ENCODE measurements at places on chromosomes 6 and 20. TPM values are rescaled to one million over a fixed set of nuclear protein-coding genes. Genes with fewer than 3 reads are reported as not detected.

DNA sequence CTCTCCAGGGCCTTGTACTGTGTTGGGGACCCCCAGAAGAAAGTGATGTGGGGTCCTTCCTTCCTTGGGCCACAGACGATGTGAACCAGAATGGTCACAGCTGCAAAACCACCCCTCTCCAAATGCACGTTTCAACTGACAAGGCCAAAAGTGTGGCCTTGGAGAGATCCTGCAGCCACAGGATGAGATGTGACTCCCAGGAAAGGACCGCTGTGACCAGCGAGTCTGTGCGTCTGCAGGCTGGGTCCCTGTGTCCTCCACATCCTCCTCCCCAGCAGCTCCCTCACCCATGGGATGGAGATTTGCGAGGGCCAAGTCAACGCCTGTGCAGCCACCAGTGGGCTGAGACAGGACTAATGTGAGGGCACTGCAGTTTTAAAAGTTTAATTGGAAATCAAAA lies 247.0 kb downstream of the ERMARD start:
- H3K4me3 ChIP-seq, result no peak overlapping the region
- H3K36me3 ChIP-seq, result no peaks in the 10 kb centered on the region
- no peak overlapping the region for H3K27ac ChIP-seq
- DNase-seq, result no peak

DNA sequence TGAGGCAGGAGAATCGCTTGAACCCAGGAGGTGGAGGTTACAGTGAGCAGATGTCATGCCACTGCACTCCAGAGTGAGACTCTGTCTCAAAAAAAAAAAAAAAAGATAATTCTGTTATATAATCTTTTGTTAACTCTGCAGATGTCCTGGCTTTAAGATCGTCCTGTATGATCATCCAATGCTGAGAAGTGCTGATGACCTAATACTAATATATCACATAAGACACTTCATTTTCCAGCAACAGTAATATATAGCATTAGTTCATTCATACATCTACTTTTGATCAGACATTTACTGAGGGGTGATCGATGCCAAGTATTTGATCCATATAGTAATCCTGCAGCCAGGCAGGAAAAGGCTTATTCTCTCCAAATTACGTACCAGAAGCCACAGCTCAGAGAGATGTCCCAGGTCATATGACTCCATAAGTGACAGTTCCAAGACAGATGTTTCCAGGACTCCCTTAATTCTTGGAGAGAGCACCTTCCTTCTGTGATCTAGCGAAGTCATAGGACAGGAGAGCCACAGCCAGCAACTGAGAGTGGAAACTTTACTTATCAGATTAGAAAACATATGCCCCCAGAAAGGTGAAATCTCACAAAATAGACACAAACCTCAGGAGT lies 60.7 kb downstream of the SHLD1 start:
- no peak overlapping the region for H3K4me3 ChIP-seq
- peaks cover 10% of the 10 kb centered on the region for H3K36me3 ChIP-seq
- DNase-seq, result no peak
- no peaks in the 10 kb centered on the region for H3K4me1 ChIP-seq
- H3K27me3 ChIP-seq, result no peaks in the 10 kb centered on the region

GRCh38 chr6:154930451-154930851 lies 64.7 kb upstream of the TIAM2 start:
- H3K4me1 ChIP-seq, result no peaks in the 10 kb centered on the region
- H3K36me3 ChIP-seq, result no peaks in the 10 kb centered on the region
- no peak overlapping the region for H3K4me3 ChIP-seq
- DNase-seq, result no peak

PRRT1 gene
- total RNA-seq, result 2.6 TPM

DNA sequence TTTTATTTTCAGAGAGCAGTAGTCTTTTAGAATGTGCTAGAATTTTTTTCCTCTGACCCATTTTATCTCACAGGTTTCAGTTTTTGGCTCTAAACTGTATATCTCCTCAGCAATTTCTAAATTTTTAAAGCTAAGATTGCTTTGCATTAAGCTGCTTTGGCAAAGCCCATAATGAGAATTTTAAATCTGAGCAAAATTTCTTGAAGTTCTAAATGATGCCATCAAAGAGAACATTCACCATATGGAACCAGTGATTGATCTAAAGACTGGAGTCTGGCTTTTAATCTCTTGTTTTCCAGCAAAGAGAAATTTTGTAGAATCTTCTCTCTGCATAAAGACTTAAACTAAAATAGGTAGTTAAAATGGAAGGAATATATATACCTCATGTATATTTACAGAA lies 313.6 kb downstream of the TBC1D32 start:
- H3K4me1 ChIP-seq, result no peaks in the 10 kb centered on the region
- DNase-seq, result no peak

CST4 gene
- not detected for total RNA-seq

OXT gene
- 1.1 TPM for total RNA-seq

GRCh38 chr20:40821429-40821828 lies 132.4 kb upstream of the MAFB start:
- H3K4me3 ChIP-seq, result no peak overlapping the region
- DNase-seq, result no peak
- no peak overlapping the region for H3K27ac ChIP-seq
- no peaks in the 10 kb centered on the region for H3K36me3 ChIP-seq
- peaks cover 8% of the 10 kb centered on the region for H3K27me3 ChIP-seq

GRCh38 chr6:166998256-166999144 lies 697 bp upstream of the CEP43 start:
- peaks cover 15% of the 10 kb centered on the region for H3K4me1 ChIP-seq
- H3K27me3 ChIP-seq, result no peaks in the 10 kb centered on the region
- peak overlapping the region; percentile 98 for H3K4me3 ChIP-seq
- H3K36me3 ChIP-seq, result peaks cover 6% of the 10 kb centered on the region
- peak overlapping the region; percentile 61 for H3K27ac ChIP-seq
- peak; percentile 35 for DNase-seq

DNA sequence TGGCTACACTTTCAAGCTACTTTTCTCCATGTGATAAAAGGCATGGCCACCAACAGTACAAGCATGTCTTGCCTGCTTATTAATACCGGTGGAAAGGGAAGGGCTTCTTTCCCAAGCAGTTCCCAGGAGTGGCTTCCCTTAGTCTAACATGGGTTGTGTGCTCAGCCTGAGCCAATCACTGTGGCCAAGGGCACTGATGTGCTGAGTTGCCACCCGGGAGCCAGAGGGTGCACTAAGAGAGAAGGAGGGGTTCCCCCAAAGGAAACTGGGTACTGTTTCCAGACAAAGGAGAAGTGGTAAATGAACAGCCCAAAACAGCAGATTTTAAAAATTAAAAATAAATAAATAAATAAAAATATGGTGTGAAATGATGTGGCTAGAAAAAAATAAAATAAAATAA lies 68.5 kb downstream of the BANF2 start:
- H3K4me3 ChIP-seq, result no peak overlapping the region
- H3K36me3 ChIP-seq, result no peaks in the 10 kb centered on the region
- H3K27me3 ChIP-seq, result peaks cover 7% of the 10 kb centered on the region
- no peak overlapping the region for H3K27ac ChIP-seq
- no peak for DNase-seq

DNA sequence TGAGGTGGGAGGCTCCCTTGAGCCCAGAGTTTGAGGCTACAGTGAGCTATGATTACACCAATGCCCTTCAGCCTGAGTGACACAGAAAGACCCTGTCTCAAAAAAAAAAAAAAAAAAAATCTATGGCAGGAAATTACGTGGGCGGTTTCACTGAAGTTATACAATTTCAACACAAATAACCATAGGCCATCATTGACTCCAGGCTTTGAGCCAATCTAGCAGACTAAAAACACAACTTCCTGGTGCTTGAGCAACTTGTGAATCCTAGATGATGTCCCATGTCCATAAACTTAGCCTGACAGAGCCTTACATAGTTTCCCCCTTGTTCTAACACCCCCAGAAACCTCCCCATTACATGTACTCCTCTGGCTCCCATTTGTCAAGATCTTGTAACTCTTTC lies 131.8 kb downstream of the QRSL1 start:
- no peaks in the 10 kb centered on the region for H3K4me1 ChIP-seq
- H3K27ac ChIP-seq, result no peak overlapping the region
- no peaks in the 10 kb centered on the region for H3K36me3 ChIP-seq
- DNase-seq, result no peak

TMEM200A gene
- 0.34 TPM for total RNA-seq

SALL4 gene
- 0.08 TPM for total RNA-seq

SIRPB1 gene
- 8.6 TPM for total RNA-seq

GRCh38 chr20:18394363-18394762 lies 72.5 kb downstream of the DZANK1 start:
- peaks cover 2% of the 10 kb centered on the region for H3K36me3 ChIP-seq
- no peak overlapping the region for H3K27ac ChIP-seq
- DNase-seq, result no peak
- H3K27me3 ChIP-seq, result no peaks in the 10 kb centered on the region
- no peak overlapping the region for H3K4me3 ChIP-seq
- H3K4me1 ChIP-seq, result no peaks in the 10 kb centered on the region

FLRT3 gene
- not detected for total RNA-seq

DNA sequence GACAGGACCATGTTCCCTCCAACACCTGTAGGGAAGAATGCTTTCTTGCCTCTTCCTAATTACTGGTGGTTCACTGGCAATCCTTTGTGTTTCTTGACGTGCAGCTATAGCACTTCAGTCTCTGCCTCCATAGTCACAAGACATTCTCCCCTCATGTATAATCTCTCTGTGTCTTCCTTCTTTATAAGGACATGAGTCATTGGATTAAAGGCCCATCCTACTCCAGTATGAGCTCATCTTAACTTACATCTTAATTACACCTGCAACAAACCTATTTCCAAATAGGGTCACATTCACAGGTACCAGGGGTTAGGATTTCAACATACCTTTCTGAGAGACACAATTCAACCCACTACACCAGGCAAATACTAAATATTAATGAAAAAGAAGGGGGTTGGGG lies 213.6 kb downstream of the RNGTT start:
- no peaks in the 10 kb centered on the region for H3K27me3 ChIP-seq
- H3K4me1 ChIP-seq, result no peaks in the 10 kb centered on the region
- H3K36me3 ChIP-seq, result no peaks in the 10 kb centered on the region
- H3K27ac ChIP-seq, result no peak overlapping the region
- no peak overlapping the region for H3K4me3 ChIP-seq

- H3K27me3 ChIP-seq, result peaks cover 15% of the 10 kb centered on the region
- no peak overlapping the region for H3K27ac ChIP-seq
Observed at GRCh38 chr20:57325632-57326356, 3.8 kb upstream of the SPO11 start.

- H3K4me3 ChIP-seq, result no peak overlapping the region
- H3K4me1 ChIP-seq, result no peaks in the 10 kb centered on the region
- DNase-seq, result no peak
- H3K27me3 ChIP-seq, result no peaks in the 10 kb centered on the region
Observed at GRCh38 chr20:57200882-57201695, 65.4 kb downstream of the BMP7 start.

DNA sequence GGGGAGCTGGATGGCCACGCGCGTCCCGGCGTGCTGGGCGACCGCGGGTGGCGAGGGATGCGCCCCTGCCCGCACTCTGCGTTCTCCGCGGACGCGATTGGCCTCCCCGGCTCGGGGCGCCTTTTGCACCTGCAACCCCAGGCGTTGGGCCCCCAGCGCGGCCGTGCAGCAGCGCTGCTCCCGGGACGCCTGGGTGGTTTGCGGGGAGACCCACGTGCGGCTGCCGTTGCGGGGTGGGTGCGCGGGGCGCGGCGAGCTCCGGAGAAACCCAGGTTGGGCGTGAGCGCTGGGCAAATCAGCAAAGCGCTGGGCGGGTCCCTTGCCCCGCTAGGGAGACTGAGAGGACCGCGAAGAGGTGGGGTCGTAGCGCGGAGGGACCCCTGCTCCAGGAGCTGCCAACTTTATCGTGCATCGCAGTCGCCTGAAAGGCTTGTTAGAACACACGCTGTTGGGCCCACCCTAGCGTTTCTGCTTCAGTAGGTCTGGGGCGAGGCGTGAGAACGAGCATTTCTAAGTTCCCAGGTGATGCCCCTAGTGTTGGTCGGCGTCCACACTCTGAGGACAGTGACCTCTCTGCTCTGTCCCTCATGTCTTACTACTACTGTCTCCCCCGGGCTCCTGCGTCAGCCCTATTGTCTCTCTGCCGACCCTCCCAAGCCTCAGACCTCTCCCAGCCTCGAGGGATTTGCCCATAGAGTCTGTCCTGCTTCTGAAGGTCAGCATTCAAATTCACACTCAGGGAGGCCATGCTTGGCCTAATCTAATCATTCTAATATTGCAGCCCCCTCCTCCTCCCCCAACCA lies 538 bp upstream of the ZFP64 start:
- peak; percentile 76 for DNase-seq
- no peaks in the 10 kb centered on the region for H3K36me3 ChIP-seq
- no peaks in the 10 kb centered on the region for H3K27me3 ChIP-seq
- peak overlapping the region; percentile 80 for H3K27ac ChIP-seq

DNA sequence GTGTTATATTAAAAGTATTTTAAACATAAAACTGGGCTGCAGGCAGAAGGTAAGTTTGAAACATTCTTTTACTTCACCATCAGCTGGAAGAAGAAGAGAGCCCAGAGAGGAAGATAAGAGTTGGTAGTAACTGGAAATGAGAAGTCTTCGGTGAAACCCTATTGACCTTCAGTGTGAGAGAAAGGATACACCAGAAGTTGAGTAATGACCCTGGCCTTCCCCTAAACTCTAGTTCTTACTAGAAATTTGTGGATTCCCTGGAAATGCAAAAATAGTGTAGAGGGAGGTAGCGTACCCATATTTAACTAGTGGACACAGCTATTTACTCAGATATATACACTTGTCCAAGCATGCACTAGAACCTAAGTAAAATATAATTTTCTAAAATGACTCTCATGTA lies 8.0 kb upstream of the EPM2A start:
- no peaks in the 10 kb centered on the region for H3K4me1 ChIP-seq
- DNase-seq, result no peak

DNA sequence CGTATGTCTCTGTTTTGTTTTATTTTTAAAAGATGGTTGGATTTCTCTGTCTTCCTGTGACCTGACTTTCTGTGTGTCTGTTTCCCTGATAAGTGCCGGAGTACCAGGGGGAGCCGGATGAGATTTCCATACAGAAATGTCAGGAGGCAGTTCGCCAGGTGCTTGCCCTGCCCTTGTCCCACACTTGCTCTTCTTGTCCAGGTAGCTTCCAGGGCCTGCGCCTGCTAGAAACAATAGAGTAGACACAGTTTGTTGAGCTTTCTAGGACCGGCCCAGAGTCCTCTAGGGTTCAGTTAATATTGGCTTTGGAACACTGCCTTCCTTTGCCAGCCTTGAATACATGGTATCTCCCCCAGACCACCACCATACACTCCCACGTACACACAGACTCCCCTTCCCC lies 3.9 kb downstream of the ITPA start:
- H3K27ac ChIP-seq, result no peak overlapping the region
- no peak overlapping the region for H3K4me3 ChIP-seq
- DNase-seq, result no peak
- no peaks in the 10 kb centered on the region for H3K27me3 ChIP-seq
- H3K4me1 ChIP-seq, result peaks cover 29% of the 10 kb centered on the region
